GM23248 (cell line): ENCODE measurements at places on chromosomes 3 and 15. TPM values are rescaled to one million over a fixed set of nuclear protein-coding genes. Genes with fewer than 3 reads are reported as not detected.

DNA sequence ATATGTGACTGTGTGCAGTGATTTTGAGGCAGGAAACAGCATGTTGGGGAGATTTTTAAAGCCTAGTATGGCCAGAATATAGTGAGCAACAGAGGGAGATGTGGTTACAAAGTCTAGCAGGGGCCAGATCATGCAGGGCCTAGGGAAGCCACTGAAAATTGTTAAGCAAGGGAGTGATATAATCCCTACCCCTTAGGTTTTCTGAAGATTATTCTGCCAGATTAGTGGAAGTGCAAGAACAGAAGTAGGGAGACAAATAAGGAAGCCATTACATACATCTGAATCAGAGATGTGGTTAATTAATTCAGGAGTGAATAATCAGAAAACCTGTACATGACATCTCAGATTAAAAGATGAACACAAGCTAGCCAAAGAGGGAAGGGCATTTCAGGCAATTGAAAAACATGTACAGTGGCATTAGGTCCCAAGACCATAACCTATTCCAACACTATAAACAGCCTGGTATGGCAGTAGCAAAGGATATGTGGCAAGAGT lies 54.8 kb downstream of the MSL2 start:
- peaks cover 32% of the 10 kb centered on the region for H3K4me1 ChIP-seq
- H3K27me3 ChIP-seq, result no peaks in the 10 kb centered on the region
- DNase-seq, result peak; percentile 56
- H3K27ac ChIP-seq, result peak overlapping the region; percentile 91

DNA sequence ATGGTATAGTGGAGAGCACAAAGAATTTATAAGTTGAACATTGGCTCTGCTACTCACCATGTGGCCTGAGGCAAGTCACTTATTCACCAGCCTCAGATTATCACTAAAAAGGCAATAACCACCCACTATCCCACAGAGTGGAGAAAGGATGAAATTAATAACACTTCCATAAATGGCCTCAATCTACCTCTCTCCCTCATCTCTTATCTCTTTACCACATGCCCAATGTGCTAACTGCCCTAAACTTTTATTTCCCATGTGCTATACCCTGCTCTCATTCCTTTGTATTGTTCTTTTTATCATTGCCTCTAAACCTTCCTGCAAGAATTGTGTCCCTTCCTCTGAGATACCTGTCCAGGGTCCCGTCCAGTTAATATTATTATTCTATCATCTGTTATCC lies 26.0 kb downstream of the SLC12A6 start:
- H3K27me3 ChIP-seq, result no peaks in the 10 kb centered on the region
- 0 out of 2 replicates have a peak, but pooled peaks cover 8% of the 10 kb centered on the region for H3K4me1 ChIP-seq
- peak; percentile 9 for DNase-seq
- H3K4me3 ChIP-seq, result no peak overlapping the region
- no peak overlapping the region for H3K27ac ChIP-seq

GRCh38 chr15:98978153-98978552 lies 29.4 kb downstream of the PGPEP1L start:
- no peak overlapping the region for H3K27ac ChIP-seq
- H3K36me3 ChIP-seq, result no peaks in the 10 kb centered on the region
- H3K27me3 ChIP-seq, result no peaks in the 10 kb centered on the region
- no peak for DNase-seq
- peaks cover 10% of the 10 kb centered on the region for H3K4me1 ChIP-seq
- H3K4me3 ChIP-seq, result no peak overlapping the region

- peak overlapping the region; percentile 61 for H3K27ac ChIP-seq
- H3K4me3 ChIP-seq, result no peak overlapping the region
- DNase-seq, result peak; percentile 71
- no peaks in the 10 kb centered on the region; the same call in 1 of the 2 replicates for H3K36me3 ChIP-seq
- H3K27me3 ChIP-seq, result no peaks in the 10 kb centered on the region
These were observed 7.0 kb downstream of the GNAI2 start for GRCh38 chr3:50242851-50243542.

- H3K4me1 ChIP-seq, result peaks cover 16% of the 10 kb centered on the region
- H3K36me3 ChIP-seq, result no peaks in the 10 kb centered on the region
- DNase-seq, result no peak
- no peak overlapping the region for H3K4me3 ChIP-seq
- no peak overlapping the region for H3K27ac ChIP-seq
These were observed 9.0 kb upstream of the RPS17 start for GRCh38 chr15:82549199-82549665.

DNA sequence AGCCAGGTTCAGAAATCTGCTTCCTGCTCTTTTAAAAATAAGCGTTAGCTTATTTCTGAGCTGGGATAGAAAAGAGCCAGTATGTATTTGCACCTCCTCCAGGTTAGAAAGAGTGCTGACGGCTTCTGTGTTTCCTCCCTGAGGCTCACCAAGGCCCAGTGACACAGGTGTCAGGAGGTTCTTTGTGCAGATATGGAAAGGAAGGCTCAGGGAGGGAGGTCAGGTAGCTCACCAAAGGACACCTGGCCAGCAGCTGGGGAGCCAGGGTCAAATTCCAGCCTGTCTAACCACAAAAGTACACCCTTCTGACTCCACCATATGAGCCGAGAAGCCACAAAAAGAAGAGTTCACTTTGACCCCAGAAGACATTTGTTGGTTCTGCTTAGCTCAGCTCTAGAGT lies 201.0 kb upstream of the WNT5A start:
- no peaks in the 10 kb centered on the region for H3K36me3 ChIP-seq
- H3K4me1 ChIP-seq, result peaks cover 18% of the 10 kb centered on the region
- no peak overlapping the region for H3K27ac ChIP-seq
- H3K4me3 ChIP-seq, result no peak overlapping the region
- DNase-seq, result no peak

The NR2F2 gene
- total RNA-seq, result 5.9 and 7.3 TPM in 2 replicates

The GABRB3 gene
- not detected in 2 replicates for total RNA-seq

The SLC2A2 gene
- not detected in 2 replicates for total RNA-seq

The HTD2 gene
- total RNA-seq, result 5.4 and 9.6 TPM in 2 replicates
